ENCODE measurements at places on chromosomes 3 and 15.

GRCh38 chr15:100931143-100931890 lies 12.2 kb downstream of the LRRK1 start:
- no peak for DNase-seq

DNA sequence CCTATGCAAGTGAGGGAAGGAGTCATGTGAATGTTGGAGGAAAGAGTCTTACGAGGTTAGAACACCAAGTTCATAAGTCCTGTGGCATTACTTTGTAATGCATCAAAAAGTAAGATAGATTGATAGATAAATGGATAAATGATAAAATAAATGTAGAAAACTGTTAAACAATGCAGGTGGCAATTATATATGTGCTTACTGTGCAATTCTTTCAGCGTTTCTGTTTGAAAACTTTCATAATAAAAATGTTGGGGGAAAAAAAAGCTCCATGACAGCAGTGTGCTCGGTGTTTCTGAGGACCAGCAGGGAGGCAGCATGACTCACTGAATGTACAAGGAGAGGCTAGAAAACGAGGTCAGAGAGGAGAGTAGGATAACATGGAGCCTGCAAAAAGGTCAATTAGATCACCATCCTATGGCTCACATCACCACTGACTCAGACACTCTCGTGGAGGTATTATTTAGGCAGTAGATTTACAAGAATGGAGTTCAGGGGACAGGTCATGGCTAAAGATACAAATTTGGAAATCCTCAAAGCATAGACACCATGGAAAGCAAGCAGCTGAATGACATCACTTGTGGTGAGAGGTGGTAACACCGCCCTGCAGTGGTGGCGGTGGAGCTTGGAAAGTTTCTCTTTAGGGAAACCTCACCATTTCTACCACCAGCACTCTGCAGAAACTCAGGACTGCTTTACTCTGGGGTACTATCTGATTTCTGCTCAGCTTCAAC lies 219.8 kb downstream of the CTNNB1 start:
- DNase-seq = no peak

DNA sequence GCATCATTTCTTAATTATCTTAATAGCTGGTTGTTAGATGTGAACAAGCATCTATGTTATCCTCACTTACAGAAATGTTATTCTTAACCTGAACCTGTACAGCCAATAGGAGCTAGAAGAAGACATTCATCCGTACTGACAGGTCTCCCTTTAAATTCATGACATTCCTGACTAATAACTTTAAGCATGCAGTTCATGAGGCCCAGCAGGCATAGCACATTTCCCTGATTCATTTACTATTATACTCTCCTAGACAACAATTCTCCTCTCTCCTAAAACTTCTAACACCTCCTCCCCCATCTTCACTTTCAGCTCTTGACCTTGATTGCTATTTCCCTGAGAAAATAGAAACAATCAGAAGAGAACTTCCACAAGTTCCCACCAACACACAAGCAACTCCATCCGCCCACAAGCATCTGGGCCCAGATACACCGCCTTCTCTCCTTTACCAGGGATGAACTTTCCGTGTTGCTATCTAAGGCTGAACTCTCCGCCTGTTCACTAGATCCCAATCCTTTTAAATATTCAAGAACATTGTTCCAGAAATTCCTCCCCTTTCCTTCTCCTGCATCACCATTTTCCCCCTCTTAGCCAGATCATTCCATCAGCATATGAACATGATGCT lies 62.9 kb upstream of the SPRED1 start:
- no peak for DNase-seq

DNA sequence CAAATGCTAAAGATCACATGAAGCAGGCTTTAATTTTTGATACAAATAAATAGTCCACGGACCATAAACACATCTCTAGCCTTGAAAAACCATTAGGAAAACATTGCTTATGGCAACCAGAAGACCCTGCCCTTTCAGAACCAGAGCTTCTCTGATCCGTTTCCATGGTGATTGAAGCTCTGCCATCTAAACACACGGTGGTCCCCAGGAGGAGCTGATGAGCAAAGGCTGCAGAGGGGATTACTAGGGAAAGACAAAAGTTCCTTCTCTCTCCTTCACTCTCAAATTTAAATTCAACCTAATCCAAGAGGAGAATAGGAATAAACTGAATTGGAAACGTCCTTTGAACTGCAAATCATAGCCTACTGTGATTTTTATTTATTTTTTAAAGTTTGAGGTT lies 122.0 kb upstream of the ATP10A start:
- no peak for DNase-seq

- DNase-seq = no peak
Observed at GRCh38 chr3:105915524-105915923, 46.7 kb upstream of the CBLB start.

DNA sequence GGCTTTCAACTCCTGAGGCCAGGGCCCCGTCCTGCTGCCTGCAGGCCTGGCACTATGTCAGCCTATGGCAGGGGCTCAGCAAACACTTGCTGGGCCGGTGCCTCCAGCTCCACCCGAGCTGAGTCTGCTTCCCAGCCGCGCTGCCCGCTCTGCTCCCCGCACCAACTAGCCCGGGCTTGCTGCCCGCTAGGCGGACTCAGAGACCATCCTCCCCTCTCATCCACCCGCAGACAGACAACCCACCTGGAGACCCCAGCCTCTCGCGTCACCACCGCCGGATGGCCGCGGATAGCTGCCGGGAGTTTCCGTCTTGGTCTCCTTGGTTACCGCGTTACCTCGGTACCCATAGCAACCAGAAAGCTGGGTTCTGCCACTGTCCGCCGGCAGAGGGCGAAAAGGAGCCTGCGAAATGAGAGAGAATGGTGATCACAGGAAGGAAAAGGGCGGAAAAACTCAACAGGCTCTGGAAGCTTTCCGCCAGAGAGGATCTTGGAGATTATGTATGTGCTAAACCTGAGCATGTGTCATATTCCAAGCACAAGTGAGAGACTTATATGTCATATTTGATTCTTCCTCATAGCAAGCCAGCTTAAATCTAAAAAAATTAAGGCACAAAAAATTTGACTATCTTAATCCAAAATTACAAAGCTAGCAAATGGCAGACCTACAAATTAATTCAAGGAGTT lies at the start of gene ZBBX:
Gene ZBBX, minus strand, starts transcription at position 294 of the 686 bp plus-strand sequence. CDS start 7,396 bp downstream, outside the sequence.
- peak; percentile 90 for DNase-seq

DNA sequence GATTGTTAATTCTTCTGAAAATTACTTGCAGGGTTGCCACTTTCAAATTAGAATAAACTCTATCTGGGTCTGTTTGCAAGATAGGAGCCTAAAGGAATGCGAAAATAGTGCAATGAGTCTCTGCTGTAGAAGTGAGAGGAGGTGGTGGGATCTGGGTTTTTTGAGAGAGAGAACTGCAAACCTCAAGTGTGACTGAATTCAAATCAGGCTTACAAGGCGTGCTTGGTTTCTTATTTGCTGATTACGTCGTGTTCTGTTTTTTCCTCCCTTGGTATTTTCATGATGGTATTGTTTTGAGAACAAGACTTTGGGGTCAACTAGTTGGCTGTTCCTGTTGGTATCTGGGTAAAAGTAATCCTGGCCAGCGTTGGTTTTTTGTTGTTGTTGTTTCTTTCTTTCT lies 490.9 kb upstream of the CFAP20DC start:
- DNase-seq = no peak

- DNase-seq = no peak
Observed at GRCh38 chr3:128282380-128283196, 129.3 kb downstream of the EEFSEC start.

DNA sequence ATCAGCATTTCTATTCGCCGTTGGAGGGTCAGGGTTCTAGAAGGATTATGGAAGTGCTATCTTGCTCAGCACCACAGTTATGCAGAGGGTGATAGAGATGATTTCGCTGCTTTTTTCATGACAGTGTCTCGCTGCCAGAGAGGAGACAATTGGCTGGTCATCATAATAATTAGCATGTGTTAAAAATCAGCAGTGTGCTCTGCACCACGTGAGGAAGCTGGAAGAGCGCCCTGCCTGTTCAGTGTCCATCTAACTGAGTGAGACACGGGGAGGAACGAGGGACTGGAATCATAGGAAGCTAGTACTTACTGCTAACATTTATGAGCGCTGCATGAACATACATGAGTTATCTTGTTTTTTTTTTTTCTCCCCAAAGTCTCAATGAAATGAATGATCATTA lies 116.2 kb upstream of the PLAAT1 start:
- DNase-seq = no peak

DNA sequence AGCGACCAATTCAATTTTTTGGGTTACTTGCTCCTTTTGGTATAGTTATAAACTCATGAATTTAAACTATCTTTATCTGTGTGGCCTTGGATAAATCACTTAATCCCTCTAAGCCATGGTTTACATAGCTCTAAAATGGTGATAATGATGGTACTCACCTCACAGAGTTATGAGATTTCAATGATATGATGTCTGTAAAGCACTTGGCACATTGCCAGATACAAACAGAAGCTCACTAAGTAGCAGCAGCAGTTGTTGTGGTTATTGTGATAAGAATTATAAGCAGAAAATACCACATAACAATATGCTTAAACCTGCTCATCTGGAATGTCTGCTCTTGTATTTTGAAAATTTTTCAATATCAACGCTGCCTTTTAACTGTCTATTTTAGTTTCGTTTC lies 185.1 kb upstream of the SNTN start:
- DNase-seq = no peak

- no peak for DNase-seq
Observed at GRCh38 chr15:65998486-65998885, 129.2 kb downstream of the RAB11A start.

DNA sequence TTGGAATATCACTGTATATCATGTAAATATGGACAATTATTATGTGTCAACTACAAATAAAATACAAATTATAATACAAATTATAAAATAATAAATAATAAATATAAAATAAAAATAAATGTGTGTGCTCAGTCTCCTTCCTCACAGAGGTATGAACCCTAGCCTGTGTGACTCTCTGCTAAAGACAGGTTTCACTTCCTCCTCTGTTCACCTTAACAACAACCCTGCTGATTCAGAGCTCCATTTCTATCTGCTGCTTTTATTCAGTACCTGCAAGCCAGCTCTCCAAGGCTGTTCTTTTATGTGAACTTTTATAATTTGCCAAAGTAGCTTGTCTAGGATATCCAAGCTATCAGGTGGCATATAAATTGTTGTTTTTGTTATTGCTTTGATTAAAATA lies 610.7 kb upstream of the GRM7 start:
- DNase-seq = no peak

DNA sequence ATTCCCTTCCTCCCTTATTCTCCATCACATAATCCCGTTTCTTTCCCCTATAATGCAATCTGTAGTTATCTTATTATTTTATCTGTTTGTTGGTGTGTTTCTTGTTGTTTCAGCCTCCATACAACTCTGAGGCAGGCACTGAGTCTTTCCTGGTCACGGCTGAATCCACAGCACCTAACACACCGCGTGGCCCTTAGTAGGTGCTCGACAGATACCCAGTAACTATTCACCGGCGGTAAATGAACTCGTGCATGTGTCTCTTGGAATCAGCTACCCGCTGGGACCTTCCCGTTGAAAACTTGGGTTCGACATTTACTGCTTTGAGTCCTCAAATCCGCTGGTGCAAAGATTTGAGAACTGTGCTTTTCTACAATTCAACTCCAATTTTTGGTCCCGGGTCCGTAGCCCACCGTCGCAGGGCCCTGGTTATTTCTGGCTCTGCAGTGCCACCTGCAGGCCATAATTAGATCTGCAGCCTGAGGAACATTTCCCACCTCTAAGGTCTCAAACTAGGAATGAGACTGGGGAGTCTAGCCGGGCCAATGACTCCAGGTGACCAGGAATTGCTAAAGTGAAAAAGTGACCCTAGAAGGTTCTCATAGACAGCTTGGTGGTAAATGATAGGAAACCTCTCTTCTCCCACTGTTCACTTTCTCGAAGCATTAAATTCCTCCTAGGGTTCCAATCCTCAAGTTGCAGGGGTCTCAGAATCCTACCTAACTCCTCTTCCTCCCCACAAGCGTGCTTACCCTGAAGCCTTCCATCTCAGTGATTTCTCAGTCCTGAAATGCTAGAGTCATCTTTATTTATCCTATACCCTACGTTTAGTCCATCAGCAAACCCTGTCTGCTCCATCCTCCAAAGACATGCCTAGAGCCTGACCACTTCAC lies 40.0 kb upstream of the TRH start:
- DNase-seq = peak; percentile 28

DNA sequence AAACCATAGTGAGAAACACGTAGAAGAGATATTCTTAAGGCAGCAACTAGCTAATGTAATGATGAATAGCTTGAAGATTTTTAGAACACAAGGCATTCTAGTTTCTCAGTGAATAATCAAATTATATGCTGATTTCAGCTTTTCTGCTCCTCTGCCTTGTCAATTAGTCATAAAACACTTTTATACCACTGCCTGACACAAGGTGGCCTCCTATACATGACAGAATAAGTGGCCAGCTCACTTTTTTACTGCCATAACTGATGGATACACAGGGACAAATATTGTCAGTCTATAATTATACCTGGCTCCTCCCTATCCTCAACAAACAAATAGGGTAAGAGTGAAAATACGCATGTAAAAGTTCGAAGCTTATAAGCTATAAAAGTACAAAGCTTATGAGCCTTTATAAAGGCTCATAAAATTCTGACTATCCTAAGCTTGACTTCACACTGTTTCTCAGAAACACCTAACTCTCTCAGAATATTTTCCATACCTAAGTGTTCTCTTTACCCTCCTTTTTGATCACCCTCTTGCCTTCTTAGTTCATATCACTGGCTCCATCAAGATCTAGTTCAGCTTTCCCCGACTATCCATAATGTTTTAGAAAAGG lies 81.6 kb downstream of the HERC1 start:
- DNase-seq = peak; percentile 16

- no peak for DNase-seq
Observed at GRCh38 chr3:197545101-197545500, 10.7 kb downstream of the BDH1 start.

DNA sequence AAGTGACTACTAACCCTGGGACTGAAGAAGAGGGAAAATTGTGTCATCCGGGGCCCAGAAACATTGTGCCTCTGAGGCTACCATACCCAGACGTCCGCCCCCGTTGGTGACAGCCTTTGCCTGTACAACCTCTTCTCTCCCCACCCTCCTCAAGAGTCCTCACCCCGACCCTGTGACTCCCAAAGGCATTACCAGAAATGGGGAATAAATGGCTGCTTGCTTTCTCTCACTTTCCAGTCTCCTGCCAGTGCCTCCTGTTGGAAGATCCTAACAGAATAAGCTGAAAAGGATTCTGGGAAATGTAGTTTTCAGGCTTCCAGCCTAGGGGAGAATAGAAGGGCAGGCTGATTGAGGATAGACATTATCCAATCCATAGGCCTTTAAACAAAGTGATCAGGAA lies 30.8 kb upstream of the SLC25A36 start:
- no peak for DNase-seq

DNA sequence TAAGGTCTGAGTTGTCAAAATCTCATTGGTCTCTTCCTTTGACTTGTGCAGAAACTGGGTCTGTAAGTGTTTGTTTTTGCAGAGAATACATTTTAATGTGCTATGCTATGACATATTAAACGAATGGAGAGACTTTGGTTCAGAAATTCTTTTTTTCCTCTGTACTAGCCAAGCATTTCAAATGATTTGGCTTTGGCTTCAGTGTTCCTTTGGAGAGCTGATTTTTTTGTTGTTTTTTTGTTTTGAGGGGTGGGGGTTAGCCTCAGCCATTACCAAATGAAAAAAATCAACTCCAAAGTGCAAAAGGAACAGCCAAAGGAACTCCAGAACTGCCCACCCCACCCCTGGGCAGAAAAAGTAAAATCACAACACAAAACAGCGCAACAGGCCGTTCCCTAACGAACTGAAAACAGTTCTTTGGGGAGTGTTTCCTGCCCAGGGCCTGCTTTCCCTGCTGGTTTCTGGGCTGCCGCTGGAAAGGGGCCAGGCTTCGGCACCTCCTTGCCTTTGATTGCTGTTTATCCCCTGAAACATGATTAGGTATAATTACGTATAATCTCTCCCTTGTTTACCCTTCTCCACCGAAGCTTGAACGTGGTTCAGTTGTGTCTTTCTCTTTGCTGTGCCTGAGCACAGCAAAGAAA lies 57.6 kb upstream of the NEO1 start:
- no peak for DNase-seq

Data from CD4-positive, alpha-beta T cell (primary cell).